ENCODE measurements at places on chromosomes 13 and 19.
A peak's percentile ranks its signal among the peaks of the same experiment; 100 is the strongest.

DNA sequence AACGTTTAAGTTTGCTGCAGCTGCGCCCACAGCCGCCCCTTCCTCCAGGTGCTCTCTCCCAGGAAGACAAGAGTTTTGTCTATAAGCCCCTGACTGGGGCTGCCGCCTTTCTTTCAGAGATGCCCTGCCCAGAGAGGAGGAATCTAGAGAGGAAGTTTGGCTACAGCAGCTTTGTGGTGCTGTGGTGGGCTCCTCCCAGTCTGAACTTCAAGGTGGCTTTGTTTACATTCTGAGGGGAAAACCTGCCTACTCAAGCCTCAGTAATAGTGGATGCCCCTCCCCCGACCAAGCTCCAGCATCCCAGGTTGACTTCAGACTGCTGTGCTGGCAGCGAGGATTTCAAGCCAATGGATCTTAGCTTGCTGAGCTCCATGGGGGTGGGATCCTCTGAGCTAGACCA, 6.4 kb upstream of the ERICH6B start:
- DNase-seq: no peak

GRCh38 chr13:67278235-67278634, 48.1 kb upstream of the PCDH9 start:
- no peak for DNase-seq

DNA sequence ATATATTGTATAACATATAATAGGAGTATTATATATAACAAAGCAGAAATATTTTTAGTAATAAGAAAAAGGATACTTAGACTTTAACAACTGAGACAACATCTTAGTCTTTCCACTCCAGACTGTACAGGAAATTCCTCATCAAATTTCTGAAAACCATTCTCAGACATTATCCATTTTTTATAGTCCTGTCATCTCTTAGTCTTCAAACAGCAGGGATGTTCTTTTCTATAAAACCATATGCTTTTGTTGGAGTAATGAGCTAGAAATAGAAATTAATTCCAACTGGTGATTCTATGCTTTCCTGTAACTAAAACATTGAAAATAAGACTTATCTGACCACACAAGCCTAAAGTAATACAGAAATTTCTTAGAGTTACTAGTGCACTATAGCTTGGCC, 82.2 kb upstream of the CSNK1A1L start:
- DNase-seq: no peak

- no peak for DNase-seq
Observed at GRCh38 chr13:93859716-93860115, 619.8 kb downstream of the DCT start.

GRCh38 chr13:95568131-95568530, 15.6 kb downstream of the CLDN10 start:
- no peak for DNase-seq

GRCh38 chr19:49666120-49666444, 349 bp downstream of the BCL2L12 start:
- DNase-seq: no peak

DNA sequence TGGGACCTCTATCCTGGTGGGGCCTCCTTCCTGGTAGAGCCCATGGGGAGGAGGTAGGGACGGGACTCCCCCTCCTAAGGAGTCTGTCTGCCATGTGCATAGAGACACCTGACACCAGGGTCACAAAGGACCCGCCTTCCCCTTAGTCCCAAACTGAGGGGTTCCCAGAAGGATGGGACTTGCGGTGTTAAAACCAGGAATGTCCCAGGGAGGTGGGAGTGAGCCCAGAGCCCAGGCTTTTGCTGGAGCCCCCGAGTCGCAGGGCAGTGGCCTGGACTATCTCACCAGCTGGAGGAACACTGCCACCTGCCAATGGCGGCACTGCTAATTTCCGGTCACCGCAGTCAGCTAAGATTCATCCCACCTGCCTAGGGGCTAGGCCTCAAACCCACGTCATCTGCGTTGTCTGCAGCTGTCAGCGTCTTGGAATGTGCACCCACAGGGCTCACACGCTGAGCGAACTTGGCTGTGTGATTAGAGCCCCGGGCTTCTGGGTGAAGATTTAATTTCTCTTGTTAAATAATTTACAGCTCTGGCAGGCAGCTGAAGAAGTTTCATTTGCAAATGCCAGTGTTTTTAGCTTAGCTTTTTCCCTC, 31.9 kb upstream of the ATP11A start:
- DNase-seq: no peak

- DNase-seq: no peak
Observed at GRCh38 chr13:24004971-24005370, 107.7 kb upstream of the C1QTNF9B start.

DNA sequence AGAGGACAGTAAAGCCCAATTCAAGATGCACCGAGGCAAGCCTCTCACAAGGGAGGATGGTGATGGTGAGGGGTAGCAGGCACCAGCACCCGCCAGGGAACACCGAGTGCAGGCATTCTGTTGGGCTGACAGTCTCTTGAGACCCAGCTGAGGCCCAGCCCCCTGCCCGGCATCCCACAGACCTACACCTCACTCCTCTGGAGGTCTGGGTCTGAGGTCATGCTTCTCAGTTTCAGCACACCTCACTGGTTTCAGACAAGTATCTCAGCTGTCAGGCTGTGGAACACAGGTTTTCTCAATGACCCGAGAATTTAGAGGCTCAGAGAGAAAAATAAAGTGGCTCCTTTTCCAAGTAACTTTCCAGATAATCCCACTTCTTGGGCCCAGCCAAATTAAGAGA, 27.7 kb upstream of the EPHX3 start:
- no peak for DNase-seq

DNA sequence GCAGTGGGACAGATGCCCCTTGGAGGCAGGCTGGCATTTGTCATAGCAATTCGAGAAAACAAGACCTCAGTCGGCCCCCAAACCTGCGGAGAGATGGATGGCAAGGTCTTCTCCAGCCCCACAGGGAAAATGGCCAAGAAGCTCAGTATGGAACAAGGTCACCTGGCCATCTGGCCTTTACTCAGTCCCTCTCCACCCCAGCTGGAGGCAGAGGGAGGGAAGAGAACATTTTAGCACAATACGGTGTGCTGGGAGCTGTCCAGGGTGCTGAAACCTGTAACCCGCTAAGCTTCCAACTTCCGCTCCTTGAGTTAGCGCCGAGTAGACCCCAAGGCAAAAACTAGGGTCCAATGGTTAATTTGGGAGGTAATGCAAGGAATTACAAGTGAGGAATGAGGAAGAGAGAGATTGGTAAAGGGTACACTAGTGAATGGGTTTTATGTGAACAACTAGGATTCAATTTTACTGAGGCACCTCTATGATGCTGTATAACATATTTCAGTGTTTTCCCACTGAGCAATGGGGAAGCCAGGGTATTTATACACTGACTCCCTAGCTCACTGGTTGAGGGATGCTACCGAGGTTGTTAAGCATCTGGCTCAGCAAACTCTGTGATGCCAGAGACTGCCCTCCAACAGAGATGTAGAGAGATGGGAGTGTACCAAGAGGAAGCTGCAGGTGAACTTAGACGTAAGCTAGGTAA, 64.3 kb downstream of the CACNA1A start:
- DNase-seq: no peak

DNA sequence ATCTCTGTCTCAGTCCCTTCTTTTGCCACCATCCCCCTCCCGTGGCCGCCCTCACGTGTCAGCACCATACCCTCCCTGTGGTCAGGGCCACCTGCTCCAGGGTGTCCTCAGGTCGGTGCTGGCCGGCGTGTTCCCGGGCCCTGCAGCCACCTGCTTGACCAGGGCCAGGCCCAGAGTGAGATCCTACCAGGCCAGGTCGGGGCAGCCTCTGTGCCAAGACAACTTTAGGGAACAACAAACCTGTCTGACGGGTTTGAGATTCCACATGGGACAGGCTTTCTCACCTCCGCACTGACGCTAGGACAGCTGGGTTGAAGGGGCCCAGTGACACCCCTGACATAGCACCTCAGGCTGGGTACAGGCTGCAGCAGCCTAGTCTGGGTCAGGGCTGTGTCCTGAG, 7.5 kb upstream of the SBNO2 start:
- DNase-seq: no peak

DNA sequence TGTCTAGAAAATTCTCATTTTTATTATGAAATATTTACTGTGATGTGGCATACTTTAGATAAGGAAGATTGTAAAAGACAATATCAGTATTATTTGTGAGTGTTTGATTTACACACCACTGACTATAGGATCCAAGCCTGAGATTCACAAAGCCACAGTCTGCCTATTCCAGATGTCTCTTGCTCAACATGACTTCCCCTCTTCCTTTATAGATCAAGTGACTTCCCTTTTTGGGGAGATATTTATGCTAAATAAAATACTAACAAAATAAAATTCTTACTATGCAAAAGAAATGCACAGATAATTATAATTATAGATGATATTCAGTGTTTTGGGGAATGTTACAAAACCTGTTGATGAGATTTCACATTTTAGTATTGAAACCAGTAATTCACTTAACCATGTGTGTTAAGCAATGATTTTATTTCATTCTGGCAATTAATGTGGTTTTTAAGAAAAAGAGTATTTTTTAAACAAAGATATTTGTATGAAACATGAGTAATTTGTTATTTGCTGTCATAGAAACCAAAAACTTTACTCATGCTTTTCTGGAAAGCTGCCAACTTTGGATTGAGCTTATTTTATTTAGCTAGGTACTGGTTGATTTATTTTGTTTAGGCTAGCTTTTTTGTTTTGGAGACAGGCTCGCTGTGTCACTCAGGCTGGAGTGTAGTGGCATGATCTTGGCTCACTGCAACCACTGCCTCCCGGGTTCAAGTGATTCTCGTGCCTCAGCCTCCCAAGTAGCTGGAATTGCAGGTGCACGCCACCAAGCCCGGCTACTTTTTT, 13.7 kb upstream of the GPR183 start:
- no peak for DNase-seq

DNA sequence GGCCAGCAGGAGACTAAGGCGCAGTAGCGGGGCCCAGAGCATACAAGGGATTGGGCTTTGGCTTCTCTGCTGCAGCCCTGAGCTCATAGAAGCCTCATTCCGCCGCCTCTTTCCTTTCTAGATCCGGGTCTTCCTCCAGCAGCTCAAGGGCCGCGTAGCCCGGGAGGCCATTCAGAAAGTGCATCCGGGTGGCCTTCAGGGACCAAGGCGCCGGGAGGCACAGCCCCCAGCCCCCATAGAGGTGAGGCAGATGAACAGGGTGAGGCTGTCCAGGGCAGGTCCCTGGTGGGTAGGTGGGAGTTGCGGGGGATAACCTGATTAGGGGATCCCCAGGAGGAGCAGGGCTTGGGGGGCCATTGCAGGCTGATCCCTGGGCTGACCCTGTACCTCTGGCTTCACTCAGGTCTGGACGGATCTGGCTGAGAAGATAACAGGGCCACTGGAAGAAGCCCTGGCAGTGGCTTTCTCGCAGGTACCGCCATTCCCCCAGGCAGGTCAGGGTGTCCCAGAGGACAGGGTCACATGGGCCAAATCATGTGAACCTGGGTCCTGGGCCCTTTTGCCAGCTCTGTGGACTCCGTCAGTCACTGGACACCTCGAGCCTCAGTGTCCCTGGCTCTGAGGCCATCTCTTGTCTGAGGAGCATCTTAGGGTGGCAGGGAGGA, 1.3 kb downstream of the SNAPC2 start:
- DNase-seq: no peak

DNA sequence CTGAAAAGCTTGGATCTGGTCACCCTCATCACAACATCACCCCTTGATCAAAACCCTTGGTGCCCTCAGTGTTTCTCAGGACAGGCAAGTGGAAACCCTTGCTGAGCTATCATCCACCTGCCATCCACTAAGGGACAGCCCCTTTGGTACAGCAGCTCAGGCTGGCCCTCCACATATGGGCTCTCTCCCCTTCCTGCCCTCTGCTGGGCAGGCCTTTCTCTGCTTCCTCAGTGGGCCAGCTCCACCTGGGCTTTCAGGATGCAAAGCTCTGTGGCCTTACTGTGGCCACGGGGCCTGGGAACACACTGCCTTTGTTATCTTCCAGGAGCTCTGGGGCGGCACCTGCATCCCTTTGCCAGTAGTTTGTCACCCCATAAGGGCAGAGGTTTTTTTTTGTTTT, 4.9 kb downstream of the SUGP1 start:
- DNase-seq: no peak

DNA sequence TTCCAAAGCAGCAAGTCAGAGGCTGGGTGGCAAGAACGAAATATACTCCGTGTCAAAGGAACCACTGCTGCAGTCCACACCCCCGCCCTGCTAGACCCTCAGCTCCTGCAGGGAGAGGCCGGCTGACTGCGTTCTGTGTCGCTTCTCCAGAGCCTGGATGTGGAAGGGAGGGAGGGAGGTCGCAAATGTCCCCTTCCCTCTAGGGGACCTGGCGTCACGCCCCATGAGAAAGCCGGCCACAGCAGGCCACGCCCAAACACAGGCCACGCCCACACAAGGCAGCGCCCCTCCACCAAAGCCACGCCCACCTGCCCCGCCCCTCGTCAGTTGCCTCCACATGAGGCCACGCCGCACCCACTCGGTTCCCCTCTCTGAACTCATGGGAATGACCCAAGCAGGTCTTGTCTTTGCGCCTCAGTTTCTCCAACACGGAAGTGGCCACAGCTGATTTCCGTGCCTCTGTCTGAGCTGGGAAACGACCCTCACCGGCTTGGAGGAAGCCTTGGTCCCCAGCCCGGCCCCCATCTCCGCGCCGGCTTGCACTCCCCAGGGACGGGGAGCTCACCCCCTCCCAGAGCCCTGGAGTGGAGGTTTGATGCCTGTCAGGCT, 38.4 kb upstream of the TCF3 start:
- peak; percentile 0 for DNase-seq

- DNase-seq: no peak
Observed at GRCh38 chr19:2173388-2173766, 9.6 kb downstream of the DOT1L start.

GRCh38 chr13:38535261-38535660, 151.6 kb upstream of the FREM2 start:
- no peak for DNase-seq

DNA sequence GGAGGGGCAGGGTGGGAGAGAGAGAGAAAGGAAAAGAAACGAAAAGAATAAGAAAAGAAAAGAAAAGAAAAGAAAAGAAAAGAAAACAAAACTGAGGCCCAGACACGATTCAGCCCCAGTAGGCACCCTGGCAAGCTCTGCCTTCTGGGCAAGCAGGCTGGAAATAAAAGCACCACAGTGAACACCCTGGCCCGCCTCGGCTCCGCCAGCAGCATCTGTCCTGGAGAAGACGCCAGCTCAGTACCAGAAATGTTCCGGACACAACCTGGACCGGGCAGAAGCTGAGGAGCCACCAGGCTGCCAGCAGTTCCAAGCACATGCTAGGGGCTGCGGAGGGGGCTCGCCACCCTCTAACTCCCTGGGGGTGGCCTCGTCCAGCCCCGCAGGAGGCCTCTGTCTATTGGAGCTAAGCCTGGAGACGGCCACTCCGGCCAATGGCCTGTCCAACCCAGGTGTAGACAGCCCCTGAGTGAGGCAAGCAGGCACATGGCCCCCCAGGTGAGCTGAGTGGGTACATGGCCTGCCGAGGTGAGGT, 11.4 kb upstream of the CPAMD8 start:
- DNase-seq: no peak

GRCh38 chr19:47210689-47211316, 20.2 kb downstream of the BBC3 start:
- DNase-seq: no peak

DNA sequence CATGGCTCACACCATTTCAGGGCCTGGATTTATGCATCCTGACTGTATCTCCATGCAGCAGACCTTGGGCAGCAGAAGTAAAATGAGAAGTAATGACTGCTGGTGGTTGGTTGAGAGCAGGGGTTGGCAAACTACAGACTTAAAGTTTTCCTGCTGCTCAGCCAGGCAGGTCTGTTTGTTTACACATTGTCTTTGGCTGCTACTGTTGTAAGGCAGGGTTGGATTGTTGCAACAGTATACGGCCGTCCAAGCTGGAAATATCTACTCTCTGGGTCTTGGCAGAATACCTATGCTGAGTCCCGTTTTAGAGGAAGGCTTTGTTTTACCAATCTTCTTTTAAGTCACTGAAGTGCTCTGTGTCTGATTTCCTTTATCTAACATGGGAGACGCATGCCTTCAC, 13.5 kb downstream of the SNRNP70 start:
- no peak for DNase-seq

GRCh38 chr13:110497003-110497402, 64.5 kb downstream of the RAB20 start:
- DNase-seq: no peak
